ENCODE measurements at places on chromosomes 3 and 15.

- DNase-seq, result no peak
Observed at GRCh38 chr3:135532021-135532420, 433.5 kb upstream of the PPP2R3A start.

GRCh38 chr3:153163756-153164550 lies 1.9 kb downstream of the RAP2B start:
- peak; percentile 39 for DNase-seq

- no peak for DNase-seq
Observed at GRCh38 chr3:108208831-108209230, 13.4 kb downstream of the IFT57 start.

DNA sequence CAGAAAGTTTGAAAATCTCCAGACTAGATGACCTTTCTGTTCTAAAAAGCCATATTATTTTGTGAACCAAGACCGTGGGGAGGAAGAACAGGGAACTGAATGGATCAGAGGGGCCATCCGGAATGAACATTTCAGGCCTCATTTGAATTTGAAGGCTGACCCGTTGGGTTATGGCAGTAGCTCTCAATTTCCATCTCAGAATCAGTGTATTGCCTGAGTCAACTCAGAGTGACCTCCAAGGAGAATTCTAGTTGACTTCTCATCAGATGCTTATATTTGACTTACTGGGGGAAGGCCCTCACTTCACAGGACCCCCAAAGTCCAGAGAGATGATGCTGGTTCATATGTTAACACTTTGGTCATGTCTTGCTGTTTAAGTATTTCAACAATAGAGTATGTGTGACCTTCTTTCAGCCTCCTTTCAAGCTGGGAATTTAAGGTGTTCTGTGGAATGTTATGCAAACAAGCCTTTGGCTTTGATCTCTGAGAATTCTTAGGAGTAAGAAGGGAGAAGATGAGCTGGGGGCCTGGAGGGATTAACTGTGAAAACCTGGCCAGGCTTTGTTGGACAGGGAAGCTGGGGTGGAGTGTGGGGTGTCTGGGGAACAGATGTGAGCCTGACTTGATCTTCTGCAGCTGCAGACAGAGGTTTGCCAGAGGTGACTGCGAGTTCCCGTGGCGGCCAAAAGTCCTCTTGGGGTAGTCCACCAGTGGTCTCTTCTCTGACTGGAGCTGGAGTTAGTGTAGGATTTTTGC lies 111.2 kb upstream of the RGMA start:
- DNase-seq, result no peak

GRCh38 chr3:40939741-40940130 lies 259.6 kb upstream of the CTNNB1 start:
- DNase-seq, result no peak

DNA sequence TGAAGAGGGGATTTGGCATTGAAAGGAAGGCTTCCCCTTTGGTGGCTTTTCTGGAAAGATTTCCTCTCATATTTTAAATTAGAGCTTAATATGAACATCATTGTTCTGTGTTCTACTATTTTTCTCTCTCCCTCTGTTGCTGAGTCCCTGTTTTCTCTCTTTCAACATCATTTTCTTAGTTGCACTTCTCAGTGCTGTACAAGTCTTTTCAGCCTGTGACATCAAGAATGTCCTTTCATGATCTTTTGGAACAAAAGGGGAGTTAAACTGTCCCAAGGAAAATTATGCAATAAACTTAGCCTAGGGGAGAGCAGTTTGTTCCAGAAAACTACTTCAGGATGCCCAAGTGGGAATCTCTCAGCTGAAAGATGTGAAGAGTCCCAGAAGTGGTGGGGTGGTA lies 325.1 kb downstream of the IL20RB start:
- DNase-seq, result no peak

- DNase-seq, result peak; percentile 55
Observed at GRCh38 chr15:69126054-69126469, 34.4 kb upstream of the GLCE start.

GRCh38 chr3:181050738-181051137 lies 61.2 kb upstream of the DNAJC19 start:
- DNase-seq, result no peak

DNA sequence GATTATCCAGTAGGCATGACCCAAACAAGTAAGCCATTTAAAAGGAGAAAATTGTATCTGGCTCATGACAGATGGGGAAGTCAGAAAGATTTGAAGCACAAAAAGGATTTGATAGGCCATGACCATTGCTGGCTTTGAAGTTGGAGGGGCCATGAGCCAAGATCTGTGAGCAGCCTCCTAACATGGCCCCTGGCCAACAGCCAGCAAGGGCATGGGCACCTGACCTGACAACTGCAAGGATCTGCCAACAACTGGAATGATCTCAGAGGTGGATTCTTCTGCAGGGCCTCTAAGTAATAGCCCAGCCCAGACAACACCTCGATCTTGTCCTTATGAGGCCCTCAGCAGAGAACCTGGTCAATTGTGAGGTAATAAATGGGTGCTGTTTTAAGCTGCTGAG lies 93.0 kb downstream of the ARNT2 start:
- no peak for DNase-seq

GRCh38 chr15:25805031-25805430 lies 58.1 kb downstream of the ATP10A start:
- no peak for DNase-seq

GRCh38 chr3:74124782-74125181 lies 489.7 kb downstream of the CNTN3 start:
- DNase-seq, result no peak

DNA sequence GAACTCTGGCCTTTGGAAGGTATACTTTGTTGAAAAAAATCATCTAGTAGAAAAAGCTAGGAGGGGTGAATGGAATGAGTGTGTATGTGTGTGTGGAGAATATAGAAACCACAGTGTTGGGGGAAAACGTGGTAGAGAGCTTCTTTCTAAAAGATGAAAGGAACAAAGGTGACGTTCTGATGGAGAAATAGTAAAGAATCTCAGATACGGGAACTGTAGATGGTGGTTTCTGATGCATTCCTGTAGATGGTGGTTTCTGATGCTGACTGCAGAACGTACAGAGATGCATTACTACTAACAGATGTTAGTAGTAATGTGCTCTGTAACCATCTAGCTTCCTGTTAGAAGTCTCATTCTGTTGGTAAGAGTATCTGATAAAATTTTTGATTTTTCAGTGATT lies 60.2 kb downstream of the VPS8 start:
- no peak for DNase-seq

- DNase-seq, result no peak
Observed at GRCh38 chr3:130800829-130801228, 54.2 kb upstream of the PIK3R4 start.

- DNase-seq, result no peak
Observed at GRCh38 chr3:13497386-13497785, 17.3 kb downstream of the HDAC11 start.

GRCh38 chr3:53218131-53218530 lies 37.7 kb downstream of the TKT start:
- DNase-seq, result no peak

- no peak for DNase-seq
Observed at GRCh38 chr3:197260491-197261163, 37.8 kb downstream of the DLG1 start.

DNA sequence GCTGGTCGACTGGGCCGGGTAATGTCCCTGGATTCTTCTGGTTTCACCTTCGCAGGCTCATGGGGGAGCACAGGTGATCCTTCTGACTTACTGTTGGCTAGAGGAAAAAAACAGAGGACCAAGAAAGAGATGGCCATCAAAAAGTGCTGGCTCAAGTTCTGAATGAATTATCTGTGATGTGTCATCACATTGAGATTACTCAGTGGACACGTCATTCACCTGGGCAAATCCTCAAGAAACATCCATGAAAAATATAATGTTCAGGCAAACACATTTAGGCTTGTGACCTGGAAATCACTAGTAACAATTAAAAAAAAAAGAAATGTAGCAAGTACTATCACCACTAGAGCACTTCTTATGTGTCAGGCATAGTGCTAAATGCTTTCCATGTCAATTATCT lies 81.5 kb upstream of the SLC2A2 start:
- no peak for DNase-seq

- DNase-seq, result no peak
Observed at GRCh38 chr3:43289841-43290470, 3.6 kb downstream of the SNRK start.

DNA sequence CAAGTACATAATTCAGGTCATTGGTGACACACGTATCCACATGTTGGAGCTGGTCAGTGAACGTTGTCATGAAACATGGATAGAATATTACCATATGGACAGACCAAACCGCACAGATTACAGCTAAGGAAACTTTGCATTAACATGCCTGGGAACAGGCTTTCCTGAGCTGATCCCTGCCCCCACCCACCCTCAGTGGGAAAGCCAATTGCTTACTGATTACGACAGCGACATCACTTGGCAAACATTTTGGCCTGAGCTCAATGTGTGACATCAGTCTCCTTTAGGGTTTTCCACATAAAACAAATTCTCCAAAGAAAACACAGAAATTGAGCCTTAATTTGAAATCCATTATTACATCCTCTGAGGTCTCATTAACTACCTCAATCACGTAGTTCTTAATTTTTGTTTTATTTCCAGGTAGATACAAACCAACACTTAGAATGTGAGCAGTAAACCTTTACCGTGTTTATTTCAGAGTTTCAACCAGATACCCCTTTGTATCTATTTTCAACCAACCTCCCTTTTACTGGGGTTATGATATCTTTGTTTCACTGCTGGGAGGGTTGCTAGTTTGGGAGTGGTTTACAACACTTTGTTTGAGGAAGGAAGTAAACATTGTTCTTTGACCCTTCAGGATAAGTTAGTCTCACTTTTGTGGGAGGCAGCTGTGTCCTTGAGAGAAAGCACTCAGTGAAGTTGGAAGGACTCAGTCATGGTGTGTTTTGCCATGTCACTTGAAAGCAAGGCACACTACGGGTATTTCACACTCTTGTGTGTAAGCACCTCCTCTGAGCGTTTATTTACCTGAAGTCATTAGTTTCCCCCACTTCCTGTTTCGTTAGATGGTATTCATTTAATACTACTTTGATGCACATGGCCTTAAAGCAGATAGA lies 103.1 kb downstream of the CMSS1 start:
- peak; percentile 58 for DNase-seq

- DNase-seq, result no peak
Observed at GRCh38 chr3:175207361-175207760, 348.2 kb downstream of the NAALADL2 start.

- DNase-seq, result peak; percentile 6
Observed at GRCh38 chr3:107432013-107432515, 54.8 kb downstream of the CCDC54 start.

- DNase-seq, result no peak
Observed at GRCh38 chr3:192417017-192417416, 310.3 kb downstream of the FGF12 start.

DNA sequence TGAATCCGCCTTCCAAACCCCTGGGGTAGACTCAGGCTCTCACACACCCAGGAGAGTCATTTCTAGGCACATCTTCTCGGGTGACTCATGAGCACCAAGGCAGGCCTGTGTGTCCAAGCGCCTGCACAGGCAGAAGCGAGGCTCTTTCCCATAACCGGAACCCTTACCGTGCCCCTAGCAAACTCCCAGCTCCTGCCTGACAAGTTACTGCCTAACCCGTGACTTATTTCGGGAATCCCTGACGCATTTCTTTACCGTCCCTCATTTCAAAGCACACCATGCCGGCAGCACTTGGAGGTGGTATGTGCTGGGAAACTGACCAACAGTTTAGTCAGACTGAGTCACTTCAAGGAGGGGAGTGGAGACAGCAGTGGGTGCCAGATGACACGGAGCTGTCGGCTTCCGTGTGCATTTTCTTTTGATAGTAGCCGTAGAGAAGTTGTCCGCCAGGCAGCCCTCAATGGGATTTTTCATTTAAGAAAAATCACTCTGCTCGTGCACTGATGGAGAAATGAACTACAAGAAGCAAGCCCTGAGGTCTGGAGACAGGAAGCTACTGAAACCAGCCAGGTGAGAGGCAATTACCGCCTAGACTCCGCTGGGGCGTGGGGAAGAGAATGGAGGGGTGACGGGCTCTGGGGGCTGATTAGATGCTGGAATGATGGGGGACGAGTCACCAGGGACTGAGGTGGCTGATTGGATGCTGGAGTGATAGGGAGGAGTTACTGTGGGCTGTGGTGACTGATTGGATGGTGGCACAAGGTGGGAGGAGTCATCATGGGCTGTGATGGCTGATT lies 17.3 kb upstream of the HRH1 start:
- no peak for DNase-seq

- DNase-seq, result no peak
Observed at GRCh38 chr3:57029383-57029782, 31.1 kb upstream of the SPATA12 start.

DNA sequence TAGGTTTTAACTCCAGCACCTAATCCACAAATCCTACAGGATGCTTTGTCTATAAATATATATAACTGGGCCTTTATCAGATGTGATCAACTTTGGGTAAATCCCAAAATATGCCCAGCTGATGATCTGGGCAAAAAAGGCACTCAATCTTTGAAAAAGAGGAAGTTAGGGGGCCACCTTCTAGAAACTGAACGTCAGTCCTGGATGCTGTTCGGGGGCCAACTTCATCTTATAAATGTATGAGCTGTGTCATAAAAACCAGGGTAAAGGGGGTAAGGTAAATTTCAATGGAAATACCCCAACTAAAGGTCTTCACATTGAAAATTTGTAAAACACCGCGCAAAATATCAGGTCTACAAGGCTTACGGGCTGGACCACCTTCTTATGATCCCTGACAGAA lies 264.4 kb upstream of the UBE2E2 start:
- no peak for DNase-seq

- no peak for DNase-seq
Observed at GRCh38 chr15:60299452-60300047, 98.2 kb downstream of the ANXA2 start.

DNA sequence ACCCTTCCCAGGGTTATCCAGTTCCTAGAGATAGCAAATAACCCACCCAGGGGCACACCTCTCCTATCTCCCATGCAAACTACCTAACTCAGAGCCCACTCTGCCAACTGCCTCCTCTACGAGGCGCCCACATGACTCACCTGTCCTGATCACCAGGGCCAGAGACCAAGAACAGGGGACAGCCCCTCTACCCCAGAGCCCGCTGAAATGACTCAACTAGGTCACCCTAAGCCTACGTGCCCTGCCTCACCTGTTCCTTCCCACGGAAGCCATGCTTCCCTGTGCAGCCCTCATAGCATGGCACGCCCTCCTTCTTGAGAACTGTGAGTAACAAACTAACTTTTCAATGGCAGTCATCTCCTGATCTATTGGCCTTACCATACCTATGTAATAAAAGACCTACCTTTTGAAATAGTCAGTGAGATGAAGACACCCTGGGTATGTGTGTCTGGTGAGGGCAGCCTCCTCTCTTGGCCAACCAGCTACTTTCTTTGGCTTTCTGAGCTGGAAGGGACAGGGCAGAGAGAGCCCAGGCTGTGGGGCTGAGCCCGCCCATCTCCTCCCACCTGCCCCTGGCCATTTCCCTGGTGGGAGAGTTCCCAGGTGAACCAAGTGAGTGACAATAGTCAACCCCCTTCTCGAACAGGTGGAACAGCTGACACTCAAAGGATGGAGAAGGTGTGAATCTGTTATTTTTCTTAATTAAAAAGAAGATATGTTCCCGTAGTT lies 25.5 kb upstream of the PRR23E start:
- no peak for DNase-seq

Data from KBM-7 (cell line).